ENCODE measurements at places on chromosomes 1 and 21.
A peak's percentile ranks its signal among the peaks of the same experiment; 100 is the strongest.

DNA sequence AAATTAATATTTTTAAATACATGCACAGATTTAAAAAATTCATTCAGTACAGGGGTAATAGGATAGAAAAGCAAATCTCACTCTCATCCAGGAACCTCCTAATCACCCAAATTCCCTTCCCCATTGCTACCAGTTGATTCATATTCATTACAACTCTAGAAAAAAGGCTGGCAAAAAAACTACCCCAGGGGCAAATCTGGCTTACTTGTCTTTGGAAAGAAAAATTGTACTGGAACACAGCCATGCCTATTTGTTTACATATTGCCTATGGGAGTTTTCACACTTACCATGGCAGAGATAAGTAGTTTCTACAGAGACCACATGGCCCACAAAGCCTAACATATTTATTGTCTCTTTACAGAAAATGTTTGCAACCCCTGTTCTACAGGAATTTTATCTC, 8.9 kb upstream of the RBM34 start:
- DNase-seq: no peak

DNA sequence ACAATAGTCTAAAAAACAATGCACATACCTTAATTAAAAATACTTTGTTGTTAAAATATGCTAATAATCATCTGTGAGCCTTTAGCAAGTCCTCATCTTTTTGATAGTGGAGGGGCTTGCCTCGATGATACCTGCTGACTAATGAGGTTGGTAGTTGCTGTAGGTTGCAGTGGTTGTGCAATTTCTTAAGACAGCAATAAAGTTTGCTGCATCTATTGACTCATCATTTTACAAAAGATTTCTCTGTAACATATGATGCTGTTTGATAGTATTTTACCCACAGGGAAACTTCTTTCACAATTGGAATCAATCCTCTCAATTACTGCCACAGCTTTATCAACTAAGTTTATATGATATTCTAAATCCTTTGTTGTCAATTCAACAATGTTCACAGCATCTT, 7.6 kb downstream of the C1orf87 start:
- DNase-seq: no peak

DNA sequence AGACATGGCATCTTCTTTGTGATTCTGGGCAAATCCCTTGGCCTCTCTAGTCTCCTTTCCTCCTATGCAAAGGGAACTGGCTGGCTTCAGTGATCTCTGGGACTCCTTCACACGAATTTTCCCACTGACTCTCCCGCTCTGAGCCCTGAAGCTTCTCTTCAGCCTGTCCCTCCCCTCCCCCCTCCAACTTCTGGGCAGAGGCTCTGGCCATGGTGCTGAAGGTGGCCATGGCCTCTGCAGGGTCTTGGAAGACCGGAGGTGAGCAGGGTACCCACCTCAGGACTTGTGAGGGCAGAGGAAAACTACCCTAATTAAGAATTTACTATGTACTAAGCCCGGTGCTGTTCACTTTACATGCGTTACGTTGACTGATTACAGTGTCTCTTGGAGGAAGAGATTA, 29.4 kb upstream of the POU3F1 start:
- DNase-seq: no peak

- no peak for DNase-seq
These were observed 37.1 kb downstream of the PLA2G4A start for GRCh38 chr1:186865857-186866256.

- DNase-seq: peak; percentile 18
These were observed 90.2 kb downstream of the DMRTA2 start for GRCh38 chr1:50332941-50333594.

- DNase-seq: peak; percentile 59
These were observed 9.2 kb upstream of the GALE start for GRCh38 chr1:23809751-23810171.

- DNase-seq: no peak
These were observed 13.5 kb downstream of the FUCA1 start for GRCh38 chr1:23854568-23854967.

- peak; percentile 24 for DNase-seq
These were observed 58.5 kb upstream of the ACTL8 start for GRCh38 chr1:17696417-17697301.

DNA sequence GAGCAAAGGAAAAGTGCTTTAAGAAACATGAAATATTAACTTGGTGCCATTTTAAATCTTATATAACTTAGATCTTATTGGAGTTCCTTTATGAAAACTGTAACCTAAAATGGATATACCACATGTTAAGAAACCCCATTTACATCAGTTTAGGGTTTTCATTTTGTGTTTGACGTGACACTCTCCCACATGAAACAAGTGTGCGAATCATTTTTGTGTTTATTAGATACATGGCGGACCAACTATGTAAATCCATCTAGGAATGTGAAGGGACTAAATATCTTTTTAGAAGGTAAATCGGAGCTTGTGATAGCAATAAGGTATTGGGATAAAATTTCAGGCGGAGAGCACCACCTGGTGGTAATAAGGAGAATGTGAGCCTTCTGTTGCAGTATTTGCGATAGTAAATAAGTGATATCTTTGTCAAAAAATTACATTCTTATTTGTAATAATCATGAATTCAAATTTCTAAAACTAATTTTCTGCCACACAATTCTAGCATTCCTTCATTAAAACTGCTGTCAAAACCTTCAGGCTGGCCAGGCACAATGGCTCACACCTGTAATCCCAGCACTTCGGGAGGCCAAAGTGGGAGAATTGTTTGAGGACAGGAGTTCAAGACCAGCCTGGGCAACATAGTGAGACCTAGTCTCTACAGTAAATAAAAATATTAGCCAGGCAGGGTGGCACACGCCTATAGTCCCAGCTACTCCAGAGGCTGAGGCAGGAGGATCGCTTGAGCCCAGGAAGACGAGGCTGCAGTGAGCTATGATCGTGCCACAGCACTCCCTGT, 31.3 kb downstream of the SMAP2 start:
- peak; percentile 77 for DNase-seq

DNA sequence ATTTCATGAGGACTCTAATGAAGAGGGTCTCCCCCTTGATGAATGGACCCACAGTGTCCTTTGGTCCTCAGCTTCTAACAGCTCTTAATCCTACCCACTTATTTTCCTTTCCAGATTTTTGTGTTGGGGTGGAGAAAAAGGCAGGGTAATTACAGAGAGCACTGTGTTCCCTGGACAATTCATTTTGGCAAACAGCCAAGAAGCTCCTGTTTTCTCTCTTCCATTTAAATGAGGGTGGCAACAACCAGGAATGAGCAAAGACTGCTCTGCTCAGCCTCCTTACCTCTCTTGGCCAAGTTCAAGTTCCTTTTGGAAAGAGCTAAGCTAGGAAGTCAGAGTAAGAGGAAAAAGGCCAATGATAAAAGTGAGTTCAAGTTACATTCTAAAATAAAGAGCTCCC, 11.9 kb downstream of the XKR8 start:
- peak; percentile 42 for DNase-seq

DNA sequence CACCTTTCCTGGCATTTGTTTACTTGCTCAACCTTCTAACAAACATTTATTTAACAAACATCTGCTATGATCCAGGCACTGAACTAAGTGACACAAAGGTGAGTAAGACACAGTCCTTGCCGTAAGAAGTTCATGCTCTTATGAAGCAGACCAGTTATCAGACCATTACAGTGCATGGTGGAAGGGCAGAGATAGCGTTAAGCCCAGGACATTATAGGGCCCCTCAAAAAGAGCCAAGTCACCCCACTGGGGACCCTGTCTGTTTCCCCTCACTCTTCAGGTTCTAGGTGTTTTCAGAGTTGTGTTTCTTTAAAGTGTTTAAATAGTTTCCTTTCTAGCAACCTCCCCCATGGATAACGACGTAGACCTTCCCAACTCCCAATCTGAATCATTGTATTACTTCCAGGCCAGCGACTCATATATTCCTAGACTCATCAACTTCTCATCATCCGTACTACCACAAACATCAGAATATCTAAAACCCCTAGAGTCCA, 39.3 kb downstream of the TCP10L start:
- no peak for DNase-seq

DNA sequence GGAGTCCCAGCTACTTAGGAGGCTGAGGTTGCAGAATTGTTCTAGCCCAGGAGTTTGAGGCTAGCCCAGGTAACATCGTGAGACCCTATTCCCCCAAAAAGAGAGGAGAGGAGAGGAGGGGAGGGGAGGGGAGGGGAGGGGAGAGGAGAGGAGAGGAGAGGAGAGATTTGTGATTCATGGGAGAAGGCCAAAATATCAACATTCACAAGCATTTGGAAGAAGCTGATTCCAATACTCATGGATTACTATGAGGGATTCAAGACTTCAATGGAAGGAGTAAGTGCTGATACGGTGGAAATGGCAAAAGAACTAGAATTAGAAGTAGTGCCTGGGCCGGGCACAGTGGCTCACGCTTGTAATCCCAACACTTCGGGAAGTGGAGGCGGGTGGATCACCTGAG, 187.8 kb downstream of the EIF4G3 start:
- no peak for DNase-seq

DNA sequence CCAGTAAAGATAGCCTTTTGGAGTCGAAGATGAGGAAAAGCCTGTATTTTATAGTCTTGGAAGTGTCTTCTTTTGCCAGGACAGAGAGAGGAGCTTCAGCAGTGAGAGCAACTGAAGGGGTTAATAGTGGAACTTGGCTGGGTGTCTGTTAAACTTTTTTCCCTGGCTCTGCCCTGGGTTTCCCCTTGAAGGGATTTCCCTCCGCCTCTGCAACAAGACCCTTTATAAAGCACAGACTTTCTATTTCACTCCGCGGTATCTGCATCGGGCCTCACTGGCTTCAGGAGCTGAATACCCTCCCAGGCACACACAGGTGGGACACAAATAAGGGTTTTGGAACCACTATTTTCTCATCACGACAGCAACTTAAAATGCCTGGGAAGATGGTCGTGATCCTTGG, at the start of gene VCAM1:
Gene VCAM1 (plus strand): TSS at position 253 of the 400 bp plus-strand sequence. CDS start 119 bp downstream, at position 372.
- no peak for DNase-seq

DNA sequence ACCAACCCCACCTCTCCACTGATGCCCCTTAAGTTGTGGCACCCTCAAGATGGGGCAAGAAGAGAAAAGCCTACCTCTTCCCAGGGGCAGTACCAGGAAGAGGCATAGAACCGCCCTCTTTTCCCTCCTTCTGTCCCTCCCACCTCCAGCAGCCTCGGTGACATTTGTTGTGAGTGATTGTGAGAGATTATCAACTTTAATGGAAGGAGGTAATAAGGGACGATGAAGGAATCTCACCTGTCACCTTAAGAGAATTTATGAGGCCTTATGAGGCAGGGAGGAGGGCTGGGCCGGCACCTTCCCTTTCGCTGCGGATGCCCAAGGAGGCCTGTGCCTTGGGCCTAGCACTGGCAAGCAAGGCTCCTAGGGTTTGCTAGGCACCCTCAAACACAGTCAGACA, 1.4 kb upstream of the ADGRB2 start:
- no peak for DNase-seq

DNA sequence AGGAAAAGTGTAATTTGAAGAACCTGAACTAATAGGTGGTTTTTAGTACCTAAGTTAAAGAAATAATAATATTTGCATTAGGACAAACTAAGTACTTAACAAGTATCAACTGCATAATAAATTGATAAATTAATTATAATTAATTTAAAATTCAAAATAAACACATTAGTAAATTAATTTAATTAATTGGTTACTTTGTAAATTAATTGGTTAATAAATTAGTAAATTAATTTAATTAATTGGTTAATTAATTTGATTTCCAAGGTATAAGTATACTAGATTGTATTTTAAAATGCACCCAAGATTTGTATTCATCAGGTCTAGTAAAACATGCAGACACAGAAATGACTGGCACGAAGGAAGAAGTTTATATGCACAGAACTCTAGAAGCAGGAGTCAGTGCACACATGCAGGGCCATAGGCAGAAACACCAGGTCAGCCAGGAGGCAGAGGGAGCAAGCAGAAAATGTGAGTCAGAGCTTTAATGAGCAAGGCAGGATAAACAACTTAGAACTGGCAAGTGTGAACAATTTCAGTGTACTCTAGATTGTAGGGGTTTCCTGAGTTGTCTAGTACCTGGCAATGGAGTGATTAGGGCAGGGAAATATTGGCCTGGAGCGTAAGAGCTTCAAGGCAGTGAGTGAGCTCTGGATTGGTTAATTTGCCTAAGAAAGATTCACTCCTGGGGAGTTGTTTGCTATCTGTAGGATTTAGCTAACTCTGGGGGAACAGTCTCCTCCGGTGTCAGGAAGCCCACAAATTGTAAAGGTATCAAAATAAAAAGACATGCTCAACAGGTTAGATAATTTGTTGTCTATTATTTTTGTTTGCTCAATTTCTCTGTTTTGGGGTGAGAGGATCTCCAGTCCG, 665.7 kb downstream of the MRPL39 start:
- peak; percentile 12 for DNase-seq

DNA sequence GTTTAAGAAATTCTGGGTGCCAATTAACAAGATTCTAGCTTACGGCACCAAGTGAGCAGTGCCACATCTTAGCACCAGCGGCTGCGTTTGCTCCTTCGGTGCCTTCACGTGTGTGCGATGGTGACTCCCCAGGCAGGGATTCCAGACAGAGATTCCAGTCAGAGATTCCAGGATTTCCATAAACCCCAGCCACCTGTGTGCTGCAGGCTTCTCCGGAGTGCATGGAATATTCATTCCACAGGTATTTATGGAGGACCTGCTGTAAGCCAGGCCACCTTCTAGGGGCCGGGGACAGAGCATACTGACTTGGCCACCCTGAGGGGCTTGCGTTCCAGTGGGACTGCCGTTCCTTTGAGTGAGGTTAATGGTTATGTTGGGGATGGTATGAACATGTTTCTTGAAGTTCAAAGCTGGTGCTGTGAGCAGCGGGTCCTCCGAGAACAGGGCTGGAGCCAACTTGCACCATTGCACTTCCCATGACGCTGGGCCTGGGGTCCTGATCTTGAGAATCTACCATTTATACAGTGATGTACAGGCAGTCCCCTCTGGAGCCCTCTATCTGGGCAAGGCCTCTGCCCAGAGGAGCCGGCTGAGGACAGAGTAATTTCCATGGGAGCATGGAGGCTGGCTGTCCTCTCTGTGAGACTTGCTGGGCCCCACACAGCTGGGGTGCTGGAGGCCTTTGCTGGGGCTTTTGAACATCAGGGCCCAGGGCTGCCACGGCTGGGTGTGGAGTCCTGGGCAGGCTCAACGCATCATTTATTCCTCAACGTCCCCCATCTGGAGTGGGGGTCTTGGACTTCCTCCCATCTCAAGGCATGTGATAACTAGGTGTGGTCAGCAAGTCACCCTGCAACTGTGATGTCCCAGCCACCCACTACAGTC, 58.8 kb upstream of the AJAP1 start:
- no peak for DNase-seq

DNA sequence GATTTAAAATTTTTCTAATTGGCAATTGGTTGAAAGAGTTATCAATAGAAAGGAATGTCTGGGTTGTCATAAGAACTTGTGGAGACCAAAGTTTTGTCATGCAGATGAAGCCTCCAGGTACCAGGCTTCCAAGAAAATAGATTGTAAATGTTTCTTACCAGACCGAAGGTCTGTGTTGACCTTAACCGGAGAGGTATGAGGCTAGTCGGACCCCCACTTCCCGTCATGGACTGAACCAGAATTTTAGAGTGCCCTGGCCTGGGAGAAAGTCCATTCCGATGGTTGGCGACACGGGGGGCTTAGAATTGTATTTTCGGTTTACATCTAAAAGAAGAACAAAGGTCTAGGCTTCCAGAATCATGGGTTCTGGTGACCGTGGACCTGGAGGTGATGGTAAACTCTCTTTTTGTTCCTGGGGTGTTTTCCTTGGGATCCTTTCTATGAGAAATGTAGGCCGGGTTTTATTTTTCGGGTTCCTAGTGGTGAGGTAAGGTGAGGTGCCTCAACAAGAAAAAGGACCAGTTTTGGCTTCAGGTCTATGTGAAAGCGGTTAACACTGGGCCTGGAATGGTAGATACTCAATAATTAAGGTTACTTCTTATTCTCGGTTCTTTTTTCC, 405 bp upstream of the UHMK1 start:
- no peak for DNase-seq
